Colonic mucosa (tissue), 4 donors: ENCODE measurements at places on chromosomes 11 and 22. TPM values are rescaled to one million over a fixed set of nuclear protein-coding genes. Genes with fewer than 3 reads are reported as not detected.

DNA sequence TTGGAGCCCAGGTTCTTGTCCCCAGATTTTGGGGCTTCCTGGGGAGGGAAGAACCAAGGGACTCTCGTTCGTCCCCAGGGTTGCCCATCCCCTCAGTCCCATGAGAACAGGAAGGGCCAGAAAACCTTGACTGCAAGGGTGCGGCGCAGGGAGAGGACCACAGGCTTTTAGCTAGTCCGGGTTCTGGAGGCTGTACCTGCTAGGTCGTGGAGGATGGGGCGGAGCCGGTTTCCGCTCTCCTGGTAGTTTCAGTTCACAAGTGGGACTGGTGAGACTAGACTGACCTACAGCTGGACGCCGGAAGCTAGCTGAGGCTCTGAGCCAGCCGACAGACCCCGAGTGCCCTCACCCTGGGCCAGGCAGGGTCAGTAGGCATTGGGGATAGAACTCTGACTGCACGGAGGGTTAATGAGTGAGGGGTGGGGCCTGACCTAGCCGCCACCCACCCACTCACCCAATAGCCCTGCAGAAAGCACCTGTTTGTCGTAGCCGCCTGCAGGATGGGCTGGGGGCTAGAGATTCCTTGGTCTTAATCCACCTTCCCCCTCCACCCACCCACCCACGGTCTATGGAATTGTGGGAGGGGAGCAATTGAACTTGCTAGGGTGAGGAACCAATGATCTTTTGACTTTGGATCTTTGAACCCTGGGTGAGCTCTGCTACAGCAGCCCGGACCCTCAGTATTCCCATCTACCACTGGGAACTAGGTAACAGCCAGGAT lies 1.5 kb downstream of the MAFF start:
- DNase-seq: peak; percentile 83

GRCh38 chr11:109939166-109939810 lies 153.9 kb upstream of the ZC3H12C start:
- peak; percentile 23 for DNase-seq

DNA sequence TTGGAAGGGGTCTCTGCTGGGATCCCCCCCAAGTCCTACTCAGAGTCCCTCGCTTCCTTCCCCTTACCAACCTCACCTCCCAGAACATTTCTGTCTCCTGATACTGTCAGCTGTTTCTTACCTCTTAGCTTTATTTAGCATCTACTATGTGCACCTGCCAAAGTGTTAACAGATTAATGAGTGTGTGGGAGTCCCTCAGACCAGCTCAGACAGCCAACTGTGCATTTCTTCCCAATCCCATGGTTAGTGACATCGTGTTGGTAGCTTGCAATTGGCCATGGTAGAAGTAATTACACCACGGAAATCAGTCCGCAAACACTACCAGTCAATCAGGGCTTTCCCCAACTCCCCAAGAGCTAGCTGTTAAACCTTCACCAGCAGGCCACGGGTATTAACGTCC lies 150.6 kb downstream of the DSCAML1 start:
- no peak for DNase-seq

DNA sequence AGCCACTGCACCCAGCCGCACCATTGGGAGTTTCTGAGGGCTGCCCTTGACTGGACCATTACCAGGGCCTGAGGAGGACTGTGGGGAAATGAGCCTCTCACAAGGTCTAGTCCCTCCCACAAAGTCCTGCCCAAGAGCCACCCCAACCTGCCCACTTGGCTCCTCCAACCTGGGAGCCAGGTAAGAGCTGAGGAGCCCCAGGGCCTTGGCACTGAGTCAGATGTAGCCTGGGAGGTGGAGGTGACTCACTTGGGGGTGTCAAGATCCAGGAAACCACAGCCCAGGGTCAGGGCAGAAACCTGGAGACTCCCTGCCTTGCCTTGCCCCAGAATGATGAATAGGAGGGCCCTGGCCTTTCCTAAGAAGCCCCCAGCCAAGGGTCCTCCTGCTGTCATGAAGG lies 25.8 kb upstream of the P2RY2 start:
- DNase-seq: no peak

GRCh38 chr11:121486054-121486453 lies 33.3 kb upstream of the SORL1-AS1 start:
- DNase-seq: no peak

SLC22A6 gene
- total RNA-seq: not detected

EML3 gene
- 58.7 TPM for total RNA-seq

DNA sequence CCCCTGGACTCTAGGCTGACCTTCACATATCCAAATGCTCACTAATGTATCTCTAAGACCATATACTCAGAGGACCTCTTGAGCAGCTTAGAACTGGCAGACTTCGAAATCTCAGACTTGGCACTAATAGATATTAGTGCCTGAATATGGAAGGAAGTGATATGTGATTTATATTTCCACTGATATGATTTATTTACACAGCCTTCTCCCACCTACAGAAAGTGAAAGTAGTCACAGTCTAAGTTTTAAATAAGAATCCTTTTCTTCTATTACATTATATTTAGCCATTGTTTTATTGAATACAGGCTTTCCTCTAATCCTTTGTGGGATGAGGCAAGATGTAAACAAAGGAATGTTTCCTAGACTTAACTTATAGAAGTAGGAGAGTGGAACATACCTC lies 6.7 kb upstream of the NAV2 start:
- DNase-seq: no peak

OR2AG2 gene
- total RNA-seq: not detected

RBMXL2 gene
- not detected for total RNA-seq

C22orf39 gene
- 21.8 TPM for total RNA-seq

DNA sequence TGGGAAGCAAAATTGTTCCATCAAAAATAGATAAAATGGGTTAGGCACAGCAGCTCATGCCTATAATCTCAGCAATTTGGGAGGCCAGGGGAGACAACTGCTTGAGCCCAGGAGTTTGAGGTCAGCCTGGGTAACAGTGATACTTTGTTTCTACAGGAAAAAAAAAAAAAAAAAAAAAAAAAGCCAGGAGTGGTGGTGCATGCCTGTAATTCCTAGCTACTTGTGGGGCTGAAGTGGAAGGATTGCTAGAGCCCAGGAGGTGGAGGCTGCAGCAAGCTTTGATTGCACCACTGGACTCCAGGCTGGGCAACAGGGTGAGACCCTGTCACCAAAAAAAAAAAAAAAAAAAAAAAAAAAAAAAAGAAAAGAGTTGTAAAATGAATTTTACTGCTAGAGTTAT lies 49.6 kb downstream of the KIF18A start:
- no peak for DNase-seq

DNA sequence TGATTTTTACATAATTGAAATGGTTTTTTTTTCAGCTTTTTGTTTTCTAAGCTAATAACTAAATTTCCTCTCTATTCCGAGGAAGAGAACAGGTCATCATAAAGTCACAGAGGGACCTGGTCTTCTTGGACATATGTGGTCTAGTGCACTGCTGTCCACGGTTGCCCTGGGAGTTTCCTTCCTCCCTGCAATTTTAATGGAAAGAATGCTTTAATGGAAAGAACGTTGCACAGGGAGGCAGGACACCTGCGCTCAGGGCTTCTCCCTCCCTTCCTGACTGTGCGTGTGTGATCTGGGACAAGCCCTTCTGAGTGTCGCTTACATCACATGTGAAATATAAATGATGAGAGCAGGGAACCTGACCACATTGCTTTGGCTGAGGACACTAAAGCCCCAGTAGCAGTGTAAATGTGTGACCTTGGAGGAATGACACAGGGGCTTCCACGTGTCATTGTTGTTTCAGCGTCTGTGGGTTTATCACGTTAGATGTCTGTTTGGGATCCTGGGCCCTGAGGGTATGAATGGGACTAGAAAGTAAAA lies 93.2 kb downstream of the AMOTL1 start:
- DNase-seq: no peak

EFCAB6 gene
- 0.35 TPM for total RNA-seq

ABCC8 gene
- total RNA-seq: 4.7 TPM
